ENCODE measurements at places on chromosomes 11 and 22.

DNA sequence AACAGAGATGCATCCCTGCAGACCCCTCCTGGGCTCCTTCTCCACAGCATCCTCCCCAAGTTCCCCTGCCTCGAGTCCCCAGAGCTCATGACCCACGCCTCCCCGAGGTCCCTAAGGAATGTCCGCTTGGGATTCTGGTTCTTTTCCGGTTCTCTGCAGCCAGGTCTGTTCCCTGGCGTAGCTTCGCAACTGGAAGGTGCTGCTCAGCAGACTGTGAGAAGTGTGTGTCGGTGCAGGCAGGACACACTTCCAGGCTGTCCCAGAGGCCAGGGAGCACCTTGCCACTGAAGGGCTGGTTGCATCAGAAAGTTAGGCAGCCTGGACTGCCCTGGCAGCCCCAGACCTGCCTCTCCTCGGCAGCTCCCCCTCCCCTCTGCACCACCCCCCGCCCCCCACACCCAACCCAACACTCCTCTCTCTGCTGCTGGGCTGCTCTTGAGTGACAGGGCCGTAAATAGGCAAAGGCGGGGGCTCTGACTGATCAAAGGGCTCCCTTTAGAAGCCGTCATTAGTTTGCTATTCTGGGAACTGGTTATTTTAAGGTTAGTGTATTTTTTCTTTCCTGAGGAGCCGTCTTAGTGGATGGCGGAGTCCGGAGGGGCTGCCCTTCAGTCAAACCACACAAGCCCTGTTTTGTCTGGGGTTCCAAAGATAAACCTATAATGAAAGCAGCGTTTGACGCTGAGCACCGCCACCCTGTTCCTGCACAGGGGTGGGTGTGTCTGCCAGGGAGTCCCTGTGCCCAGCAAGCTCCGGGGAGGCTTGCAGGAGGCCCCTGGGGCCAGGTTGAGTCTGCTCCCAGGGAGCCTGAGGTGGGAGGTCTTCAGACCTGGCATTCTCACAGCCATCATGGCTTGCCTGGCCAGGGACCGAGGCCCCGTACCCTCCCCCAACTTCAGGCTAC is 88.6 kb upstream of the KCNQ1OT1 start:
- no peak for DNase-seq

GRCh38 chr22:48239461-48240147 is 1477.2 kb downstream of the TBC1D22A start:
- DNase-seq: no peak

- DNase-seq: no peak
Observed at GRCh38 chr11:10588904-10589303, 20.4 kb upstream of the LYVE1 start.

DNA sequence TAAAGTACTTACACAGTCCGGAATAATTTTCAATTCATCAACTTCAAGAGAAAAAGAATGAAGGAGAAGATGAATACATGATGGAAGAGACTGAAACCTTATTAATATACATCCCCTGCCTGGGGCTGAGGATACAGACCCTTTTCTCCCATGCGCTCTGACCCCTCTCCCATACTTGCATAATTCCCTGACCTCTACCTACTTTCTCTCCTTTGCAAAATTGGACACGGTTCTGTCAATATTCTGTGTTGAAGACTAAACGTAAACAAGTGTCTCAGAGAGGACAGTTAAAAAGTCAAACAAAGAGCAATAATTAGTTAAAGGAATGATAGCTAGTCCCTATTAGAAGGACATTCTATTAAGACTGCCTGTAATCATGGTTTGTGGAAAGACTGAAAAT is 7.5 kb downstream of the PRDM10 start:
- DNase-seq: no peak

DNA sequence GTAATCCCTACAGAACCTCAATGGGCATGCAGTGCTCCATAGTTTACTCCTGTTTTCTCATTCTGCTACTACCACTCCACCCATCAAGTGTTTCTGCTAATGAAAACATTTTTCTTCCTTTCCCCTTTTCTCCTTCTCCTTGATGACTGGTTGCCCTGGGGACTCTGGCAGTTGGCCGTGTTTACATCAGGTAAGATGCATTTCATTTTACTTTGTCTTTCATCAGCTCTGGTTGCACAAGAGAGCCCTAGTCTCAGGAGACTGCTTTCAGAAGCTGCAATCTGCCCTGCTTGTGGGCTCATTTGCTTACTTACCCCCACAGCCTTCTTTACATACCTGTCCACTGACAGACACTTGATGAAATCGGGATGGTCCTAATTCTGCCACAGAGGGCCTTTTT is 19.6 kb upstream of the LIMK2 start:
- DNase-seq: no peak

DNA sequence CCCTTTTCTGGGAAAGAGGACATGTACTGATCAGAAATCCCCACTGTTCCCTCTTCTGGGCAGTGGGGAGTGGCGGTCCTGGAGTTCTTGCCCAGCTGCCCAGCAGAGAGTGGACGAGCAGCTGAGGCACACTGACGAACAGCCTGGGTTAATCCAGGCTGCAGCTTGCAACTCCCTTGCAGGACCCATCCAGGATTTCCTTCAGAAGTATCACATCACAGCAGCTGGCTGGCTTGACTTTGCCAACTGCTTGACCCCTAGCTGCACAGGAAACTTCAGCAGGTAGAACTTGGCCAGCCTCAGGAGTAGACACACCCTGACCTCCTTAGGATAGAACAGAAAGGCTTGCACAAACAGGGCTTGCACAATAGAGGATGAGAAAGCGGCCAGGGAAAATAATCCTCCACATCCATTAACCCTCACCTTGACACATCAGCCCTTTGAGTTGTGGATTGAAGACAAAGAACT is 27.9 kb upstream of the FZD4 start:
- no peak for DNase-seq

DNA sequence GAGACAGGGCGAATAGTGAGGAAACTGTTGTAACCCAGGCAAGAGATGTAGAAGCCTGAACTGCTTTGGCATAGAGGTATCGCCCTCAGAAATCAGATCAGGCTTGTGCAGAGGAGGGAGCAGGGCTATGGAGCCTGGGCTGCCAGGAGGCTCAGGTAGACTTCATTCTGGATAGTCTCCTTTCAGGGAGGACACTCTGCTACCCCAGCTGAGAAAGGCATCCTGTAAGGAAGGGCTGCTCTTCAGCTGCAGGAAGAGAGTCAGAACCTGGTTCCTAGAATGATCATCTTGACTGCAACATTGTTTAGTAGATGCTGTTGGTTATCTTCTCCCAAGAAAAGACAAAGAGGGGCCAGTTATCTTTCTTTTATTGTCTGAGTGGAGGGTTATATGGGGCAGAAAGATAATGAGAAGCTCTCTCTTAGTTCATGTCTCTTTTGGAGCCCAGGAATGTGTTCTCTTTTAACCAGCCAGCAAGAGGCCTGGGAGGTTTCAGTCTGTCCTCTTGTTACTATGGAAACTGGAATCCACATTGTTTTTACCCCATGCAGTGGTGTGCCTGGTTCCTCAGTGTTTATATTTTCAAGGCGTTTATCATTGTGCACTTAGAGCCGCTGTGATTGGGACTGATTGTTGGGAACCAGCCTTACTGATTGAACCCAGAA is 95.7 kb downstream of the STIM1 start:
- no peak for DNase-seq

GRCh38 chr11:10181811-10182210 is 112.2 kb downstream of the SBF2 start:
- no peak for DNase-seq
